Fibroblast of skin of right biceps (primary cell): ENCODE measurements at places on chromosomes 16 and 17.

- DNase-seq = no peak
Measured at GRCh38 chr16:24045641-24046040, 209.9 kb downstream of the PRKCB start.

GRCh38 chr16:62177351-62178203 is 141.3 kb upstream of the CDH8 start:
- DNase-seq = no peak

GRCh38 chr17:68507576-68507975 is 4.7 kb upstream of the PRKAR1A start:
- no peak for DNase-seq

DNA sequence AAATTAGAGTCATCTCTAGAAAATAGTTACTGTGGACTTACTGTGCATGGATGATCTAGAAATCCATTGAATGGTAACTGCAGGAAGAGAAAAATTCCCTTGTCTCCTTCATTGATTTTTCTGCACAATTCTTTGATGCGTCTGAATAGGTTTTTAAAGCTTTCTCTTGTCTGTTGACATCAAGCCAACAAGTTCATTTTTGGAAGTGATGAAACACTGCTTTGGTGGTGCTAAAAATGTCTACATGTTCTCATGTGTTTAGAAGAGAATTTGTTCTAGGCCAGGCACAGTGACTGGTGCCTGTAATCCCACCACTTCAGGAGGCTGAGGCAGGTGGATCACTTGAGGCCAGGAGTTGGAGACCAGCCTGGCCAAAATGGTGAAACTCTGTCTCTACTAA is 57.1 kb upstream of the AXIN2 start:
- DNase-seq = no peak

GRCh38 chr17:50325906-50326305 is 20.0 kb upstream of the XYLT2 start:
- no peak for DNase-seq

DNA sequence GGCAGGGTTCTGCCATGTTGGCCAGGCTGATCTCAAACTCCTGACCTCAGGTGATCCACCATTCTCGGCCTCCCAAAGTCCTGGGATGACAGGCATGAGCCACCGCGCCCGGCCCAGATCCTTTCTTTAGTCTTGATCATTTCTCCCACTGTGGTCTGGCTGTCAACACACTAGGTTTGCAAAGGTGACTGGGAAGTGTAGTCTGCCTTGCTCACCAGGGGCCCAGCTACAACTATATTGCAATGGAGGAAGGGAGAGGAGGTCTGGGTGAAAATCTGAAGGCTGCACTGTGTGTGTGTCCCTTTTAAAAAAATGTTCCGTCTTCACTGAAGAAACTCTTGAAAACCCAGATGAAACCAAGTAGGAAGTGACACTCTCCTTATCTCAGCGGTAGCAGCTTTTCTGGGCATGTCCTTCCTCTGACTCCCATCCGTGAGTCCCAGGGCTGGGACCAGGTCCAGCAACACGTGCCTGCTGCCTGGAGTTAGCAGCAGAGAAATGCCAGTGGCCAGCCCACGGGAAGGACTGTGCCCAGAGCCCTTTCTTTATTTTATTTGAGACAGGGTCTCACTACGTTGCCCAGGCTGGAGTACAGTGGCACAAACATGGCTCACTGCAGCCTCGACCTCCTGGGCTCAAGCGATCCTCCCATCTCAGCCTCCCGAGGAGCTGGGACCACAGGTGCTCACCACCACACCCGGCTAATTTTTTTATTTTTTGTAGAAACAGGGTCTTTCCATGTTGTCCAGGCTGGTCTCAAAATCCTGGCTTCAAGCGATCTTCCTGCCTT is 17.8 kb upstream of the KIF19 start:
- no peak for DNase-seq

DNA sequence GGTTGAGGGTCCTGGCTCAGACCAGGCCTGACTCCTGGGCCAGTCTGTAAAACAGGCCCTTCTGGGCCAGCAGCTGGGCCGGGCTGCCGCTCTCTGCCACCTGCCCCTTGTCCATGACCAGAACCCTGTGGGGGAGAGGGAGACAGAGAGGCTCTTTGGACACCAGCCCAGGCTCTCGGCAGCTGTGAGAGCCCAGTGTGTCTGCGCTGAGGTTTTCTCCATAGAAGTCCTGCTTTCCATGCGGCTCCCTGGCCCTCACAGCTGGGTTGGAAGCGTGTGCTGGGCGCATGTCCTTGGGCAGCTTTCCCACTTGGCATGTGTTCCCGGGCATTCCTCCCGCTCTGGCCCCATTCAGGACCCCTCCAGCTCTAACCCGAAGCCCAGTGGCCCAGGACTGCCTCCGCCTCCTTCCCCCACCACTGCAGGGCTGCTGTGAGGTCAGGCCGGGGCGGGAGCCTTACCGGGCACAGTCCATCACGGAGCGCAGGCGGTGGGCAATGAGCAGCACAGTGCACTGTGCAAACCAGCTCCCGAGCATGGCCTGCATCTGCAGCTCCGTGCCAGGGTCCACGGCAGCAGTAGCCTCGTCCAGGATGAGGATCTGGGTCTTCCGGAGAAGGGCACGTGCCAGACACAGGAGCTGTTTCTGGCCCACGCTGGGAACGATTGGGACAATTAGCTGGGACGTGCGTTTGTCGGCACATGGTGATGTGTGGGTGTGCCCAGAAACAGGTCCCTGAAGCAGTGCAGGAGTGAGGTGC is 73.0 kb downstream of the ABCC6 start:
- DNase-seq = no peak

- peak; percentile 20 for DNase-seq
Measured at GRCh38 chr16:64545768-64546167, 576.1 kb downstream of the CDH11 start.

GRCh38 chr17:60170835-60171752 is 21.3 kb downstream of the CA4 start:
- no peak for DNase-seq

DNA sequence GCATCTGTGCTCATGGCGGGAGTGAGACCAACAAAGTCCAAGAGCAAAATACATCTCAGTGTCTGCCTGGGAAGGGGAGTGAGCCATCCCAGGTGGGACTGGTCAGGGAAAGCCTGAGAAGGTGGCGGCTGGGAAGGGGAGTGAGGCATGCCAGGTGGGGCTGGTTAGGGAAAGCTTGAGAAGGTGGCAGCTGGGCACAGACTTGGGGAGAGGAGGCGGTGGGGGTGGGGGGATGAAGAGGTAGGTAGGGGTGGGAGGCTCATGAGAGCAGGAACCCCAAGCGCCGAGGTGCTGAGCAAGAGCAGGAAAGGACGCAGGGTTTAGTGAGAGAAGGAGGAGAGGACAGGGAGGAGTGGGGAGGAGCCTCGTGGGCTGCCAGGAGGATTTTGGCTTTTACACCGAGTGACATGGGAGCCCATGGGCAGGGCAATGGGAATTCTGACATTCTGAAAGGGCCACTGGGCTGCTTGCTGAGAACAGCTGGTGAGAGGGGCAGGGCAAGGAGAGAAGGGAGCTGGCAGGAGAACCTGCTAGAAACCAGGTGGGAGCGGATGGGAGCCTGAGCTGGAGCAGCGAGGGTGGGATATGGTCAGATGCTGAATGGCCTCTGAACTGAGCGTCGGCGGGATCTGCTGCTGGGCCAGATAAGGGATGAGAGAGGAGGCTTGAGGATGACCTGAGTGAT is 256.1 kb upstream of the RPL38 start:
- DNase-seq = no peak

DNA sequence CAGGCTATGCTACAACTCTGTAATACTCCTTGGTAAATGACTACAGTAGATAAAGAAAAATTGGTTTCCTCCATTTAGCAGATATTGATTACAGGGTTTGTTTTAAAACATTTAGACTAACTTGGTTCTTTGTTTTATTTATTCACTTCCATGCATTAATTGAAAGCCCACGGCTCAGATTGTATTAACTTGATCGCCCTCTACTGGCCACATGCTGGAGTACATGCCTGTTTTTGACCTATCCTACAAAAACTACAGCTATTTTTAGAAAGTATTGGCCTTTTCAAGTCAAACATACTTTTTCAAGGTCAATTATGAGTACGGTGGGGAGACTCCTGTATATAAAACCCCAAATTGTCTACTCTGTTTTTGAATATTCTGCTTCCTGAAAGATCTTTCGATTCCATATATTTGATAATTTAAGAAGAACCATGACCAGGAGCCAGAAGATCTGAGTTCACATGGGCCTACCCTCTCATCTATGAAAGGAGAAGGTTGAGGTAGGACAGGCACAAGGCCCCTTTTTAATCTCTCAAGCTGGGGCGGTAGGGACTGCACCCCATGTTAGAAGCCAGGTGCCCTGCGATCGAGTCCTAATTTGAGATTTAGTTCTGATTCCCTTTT is 51.8 kb downstream of the CA10 start:
- DNase-seq = peak; percentile 39

DNA sequence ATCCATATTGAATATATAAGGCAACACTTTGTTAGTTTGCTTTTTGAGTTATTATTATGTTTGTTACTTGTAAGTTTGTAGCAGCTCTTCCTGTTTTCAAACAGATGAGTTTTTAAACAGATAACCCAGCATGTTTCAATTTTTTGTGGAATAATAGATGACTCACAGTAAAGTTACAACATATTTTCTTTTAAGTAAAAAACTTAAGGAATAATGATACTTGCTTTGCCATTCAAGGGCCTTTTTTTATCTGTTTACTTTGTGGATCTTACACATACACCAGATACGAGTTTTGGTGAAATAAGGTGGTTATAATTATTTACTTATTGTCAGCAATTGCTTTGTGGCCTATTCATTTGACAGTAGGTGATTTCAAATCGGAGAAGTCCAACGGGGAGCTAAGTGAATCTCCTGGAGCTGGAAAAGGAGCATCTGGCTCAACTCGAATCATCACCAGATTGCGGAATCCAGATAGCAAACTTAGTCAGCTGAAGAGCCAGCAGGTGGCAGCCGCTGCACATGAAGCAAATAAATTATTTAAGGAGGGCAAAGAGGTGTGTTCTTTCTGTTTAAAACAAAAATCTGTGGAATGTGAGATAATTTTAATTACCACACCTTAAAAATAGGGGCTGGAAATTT is 66.3 kb downstream of the BPTF start:
- peak; percentile 49 for DNase-seq

DNA sequence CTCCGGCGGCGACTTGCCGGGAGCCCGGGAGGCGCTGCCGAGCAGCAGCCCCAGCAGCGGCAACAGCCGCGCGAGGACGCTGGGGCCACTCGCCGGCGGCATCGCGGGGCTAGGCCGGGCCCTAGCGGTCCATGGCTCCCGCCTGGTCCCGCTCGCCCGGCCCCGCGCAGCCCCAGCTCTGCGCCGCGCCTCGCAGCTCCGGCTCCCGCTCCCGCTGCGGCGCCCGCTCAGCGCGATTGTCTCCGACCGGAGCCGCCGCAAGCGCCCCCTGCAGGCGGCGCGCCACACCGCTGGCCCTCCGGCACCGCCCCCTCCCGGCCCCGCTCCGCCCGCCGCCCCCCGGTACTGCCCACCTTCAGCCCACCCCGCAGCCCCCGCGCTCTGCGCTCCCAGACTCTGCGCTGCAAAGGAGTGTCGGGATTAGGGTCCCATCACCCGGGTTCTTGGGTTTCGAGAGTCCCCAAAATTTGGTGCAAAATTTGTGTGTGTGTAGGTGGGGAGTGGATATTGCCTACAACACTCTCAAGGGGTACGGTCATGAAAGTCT is at the start of gene FAM171A2:
Gene FAM171A2 (minus strand): TSS at position 241 of the 547 bp plus-strand sequence. CDS start 139 bp downstream, at position 102.
- DNase-seq = peak; percentile 67

DNA sequence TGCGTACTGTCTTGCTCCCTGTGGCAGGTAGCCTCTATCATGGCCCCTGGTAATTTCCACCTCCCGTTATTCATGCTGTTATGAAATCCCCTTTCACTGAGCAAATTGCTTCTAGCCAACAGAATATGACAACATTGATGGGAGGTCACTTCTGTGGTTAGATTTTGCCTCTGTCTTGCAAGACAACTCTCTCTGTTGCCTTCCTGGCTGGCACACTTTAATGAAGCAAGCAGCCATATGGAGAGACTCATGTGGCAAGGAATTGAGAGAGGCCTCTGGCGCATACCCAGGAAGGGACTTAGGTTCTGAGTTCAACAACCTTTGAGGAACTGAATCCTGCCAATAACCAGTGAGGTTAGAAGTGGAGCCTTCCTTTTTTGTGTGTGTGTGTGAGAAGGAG is 51.8 kb upstream of the GPRC5B start:
- no peak for DNase-seq

- DNase-seq = no peak
Measured at GRCh38 chr17:8327303-8327649, 12.4 kb upstream of the ODF4 start.

GRCh38 chr17:19447085-19447583 is 36.1 kb downstream of the RNF112 start:
- peak; percentile 72 for DNase-seq

GRCh38 chr17:74778960-74779359 is 2.8 kb upstream of the NAT9 start:
- no peak for DNase-seq

DNA sequence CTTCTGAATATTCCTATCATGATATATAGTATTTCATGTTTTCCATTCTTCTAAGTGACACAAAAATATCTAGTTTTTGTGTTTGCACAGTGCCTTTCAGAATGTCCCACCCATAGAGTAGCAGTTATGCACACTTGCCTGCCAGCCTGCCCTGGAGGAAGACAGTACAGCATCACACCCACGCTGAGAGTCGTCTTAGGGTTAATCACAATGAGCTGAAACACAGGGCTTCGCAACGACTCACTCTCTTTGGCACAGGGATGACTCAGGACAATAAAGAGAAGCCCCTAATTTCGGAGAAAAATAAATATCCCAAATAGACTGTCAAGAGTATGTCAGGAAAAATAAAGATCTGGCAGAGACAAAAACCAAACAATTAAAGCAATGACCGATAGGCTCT is 11.6 kb upstream of the NDUFAB1 start:
- DNase-seq = peak; percentile 38

- no peak for DNase-seq
Measured at GRCh38 chr16:84806890-84807258, 12.9 kb upstream of the CRISPLD2 start.

- DNase-seq = peak; percentile 86
Measured at GRCh38 chr17:40316571-40317344, 7.8 kb downstream of the RARA start.

DNA sequence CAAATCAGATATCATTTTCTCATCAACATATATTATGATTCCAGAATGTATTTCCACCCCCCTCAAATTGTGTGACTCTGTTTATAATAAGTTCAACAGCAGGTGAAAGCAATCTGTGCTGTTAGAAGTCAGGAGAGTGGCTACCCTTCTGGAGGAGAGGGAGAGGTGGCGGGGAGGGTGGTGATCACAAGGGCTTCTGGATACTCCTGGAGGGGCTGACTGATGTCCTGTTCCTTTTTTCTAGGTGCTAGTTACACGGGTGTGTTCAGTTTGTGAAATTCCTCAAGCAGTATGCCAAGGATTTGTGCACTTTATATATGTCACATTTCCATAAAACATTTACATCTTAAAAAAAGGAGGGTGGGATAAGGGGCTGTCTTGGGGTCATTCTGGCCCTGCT is 119.1 kb downstream of the IRF8 start:
- no peak for DNase-seq

DNA sequence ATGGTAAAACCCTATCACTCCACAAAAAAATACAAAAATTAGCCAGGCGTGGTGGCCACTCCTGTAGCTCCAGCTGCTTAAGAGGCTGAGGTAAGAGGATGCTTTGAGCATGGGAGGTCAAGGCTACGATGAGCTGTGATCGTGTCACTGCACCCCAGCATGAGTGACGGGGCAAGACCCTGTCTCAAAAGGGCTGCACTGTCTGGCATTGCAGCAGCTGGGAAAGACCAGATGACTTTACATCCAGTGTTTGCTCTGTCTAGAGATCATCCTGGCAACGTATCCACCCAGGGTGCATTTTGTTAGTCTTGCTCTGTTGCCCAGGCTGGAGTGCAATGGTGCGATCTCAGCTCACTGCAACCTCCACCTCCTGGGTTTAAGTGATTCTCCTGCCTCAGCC is 52.0 kb downstream of the MRM3 start:
- no peak for DNase-seq
